GM12864 (cell line): ENCODE measurements at places on chromosomes 6 and 20.

DNA sequence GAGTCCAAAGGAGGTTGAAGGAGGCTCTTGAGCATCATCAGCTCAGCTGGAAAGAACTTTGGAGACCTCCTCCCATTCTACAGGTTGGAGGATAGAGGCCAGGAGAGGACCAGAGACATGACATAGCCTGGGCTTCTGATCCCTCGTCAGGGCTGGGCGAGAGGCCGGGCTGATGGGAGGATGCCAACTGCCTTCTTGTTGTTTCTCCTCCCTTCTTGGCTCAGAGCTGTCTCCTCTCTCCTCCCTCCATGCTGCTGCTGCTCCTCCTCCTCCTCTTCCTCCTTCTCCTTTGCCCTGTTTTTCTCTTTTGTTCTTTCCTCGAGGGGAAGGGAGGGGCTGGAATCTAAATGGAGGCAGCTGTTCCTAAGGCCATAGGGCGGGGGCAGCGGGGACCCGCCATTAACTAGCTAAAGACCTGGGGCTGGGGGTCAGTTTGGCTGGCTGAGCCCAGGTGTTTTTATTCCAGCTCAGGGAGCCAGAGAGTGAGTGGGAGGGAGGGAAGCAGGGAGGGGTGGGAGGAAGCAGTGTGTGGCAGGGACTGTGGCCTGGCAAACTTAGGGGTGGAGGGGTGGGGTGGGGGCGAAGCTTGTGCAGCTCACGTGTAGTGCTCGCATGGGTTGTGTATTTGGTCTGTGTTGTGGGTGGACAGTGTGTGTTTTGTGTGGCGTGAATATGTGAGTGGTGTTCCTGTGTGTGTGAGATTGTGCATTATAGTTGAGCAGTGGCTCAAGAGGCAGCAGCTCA lies 84.8 kb downstream of the CD40 start:
- no peak for DNase-seq

DNA sequence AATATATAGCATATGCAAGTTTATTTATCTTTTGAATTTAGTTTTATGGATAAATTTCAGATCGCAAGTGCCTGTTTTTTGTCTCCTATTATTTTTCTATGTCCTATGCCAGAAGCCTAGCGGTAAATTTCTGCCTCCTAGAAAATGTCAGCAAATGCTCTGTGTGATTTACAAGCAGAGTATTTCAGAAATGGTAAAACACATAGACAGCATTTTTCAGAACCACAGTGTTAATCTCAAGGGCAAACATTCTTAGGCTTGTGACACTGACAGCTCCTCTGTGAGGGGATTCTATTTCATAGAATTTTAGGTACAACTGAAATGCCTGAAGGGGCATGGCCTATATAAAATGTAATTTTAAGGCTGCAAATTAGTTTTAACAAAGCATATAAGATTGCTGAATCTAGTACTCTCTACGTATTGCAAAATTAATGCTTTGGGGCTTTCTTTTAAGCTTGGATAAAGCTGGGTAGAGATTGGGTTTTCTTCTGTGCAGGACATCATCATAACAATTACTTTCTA lies 89.9 kb upstream of the PTCHD4 start:
- no peak for DNase-seq

GRCh38 chr6:31479151-31479932 lies 18.6 kb upstream of the MICB start:
- no peak for DNase-seq

DNA sequence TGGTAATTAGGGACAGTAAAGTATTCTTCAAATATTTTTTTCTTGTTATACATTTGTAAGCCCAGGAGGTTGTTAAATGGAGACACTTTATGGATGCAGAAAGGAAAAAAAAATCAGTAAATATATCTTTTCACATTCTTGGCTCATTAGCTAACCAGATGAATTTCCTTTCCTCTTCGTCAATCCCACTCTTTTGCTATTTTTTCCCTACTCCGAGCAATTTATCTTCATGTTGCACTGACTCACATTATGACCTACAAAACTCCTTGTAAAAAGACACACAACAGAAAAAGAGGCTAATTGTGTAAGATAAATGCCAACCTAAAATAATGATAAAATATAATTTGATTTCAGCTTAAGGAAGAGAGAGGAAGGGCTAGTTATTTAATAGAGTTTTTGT lies 472.9 kb upstream of the ZNF337 start:
- no peak for DNase-seq

DNA sequence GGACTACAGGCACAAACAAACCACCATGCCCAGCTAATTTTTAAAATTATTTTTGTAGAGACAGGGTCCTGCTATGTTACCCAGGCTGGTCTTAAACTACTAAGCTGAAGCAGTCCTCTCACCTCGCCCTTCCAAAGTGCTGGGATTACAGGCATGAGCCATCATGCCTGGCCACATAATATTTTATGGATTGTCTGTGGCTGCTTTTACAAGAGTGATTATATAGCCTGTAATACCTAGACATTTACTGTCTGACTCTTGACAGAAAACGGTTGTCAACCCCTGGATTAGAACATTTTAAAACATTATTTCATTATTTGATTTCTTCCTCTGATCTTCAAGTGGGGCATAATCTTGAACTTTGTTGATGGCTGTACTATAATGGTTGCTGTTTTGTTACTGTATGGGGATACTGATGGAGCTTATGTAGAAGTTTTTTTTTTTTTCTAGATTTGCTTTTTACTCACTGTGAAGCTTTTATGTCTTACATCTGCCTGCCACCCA lies 14.3 kb downstream of the PARD6B start:
- no peak for DNase-seq

- no peak for DNase-seq
Observed at GRCh38 chr6:101001012-101001411, 119.9 kb upstream of the ASCC3 start.

DNA sequence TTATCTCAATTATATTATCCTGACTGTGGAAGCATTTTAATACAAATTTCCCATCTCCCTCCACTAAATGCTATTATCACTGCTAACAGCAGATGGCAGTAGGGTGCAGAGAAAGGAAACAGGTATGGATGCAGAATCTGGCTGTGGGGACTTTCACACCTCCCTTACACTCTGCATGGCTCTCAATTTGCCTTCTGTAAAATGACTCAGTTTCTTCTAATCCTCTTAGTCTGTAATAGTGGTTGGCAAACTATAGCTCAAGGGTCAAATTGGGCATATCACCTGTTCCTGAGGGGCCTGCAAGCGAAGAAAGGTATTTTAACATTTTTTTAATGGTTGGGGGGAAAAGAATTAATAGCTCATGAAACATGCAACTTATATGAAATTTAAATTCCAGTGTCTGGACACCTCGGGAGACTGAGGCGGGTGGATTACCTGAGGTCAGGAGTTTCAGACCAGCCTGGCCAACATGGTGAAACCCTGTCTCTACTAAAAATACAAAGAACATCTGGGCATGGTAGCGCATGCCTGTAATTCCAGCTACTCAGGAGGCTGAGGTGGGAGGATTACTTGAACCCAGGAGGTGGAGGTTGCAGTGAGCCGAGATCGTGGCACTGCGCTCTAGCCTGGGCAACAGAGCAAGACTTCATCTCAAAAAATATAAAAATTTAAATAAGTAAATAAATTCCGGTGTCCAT lies 83.5 kb downstream of the ZMYND8 start:
- DNase-seq: peak; percentile 33

GRCh38 chr20:47585087-47585747 lies 83.5 kb downstream of the NCOA3 start:
- no peak for DNase-seq

DNA sequence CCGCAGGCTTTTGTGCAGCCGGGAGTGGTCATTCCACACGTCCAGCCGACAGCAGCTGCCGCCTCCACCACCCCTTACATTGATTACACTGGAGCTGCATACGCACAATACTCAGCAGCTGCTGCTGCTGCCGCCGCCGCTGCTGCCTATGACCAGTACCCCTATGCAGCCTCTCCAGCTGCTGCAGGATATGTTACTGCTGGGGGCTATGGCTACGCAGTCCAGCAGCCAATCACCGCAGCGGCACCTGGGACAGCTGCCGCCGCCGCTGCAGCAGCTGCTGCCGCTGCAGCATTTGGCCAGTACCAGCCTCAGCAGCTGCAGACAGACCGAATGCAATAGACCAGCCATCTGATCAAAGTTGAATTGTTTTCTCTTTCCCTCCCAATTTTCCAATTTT lies 10.6 kb downstream of the RBM24 start:
- no peak for DNase-seq

GRCh38 chr6:126447367-126447766 lies 107.5 kb downstream of the CENPW start:
- DNase-seq: no peak

GRCh38 chr20:12372557-12372956 lies 454.9 kb downstream of the BTBD3 start:
- DNase-seq: no peak

GRCh38 chr6:111771629-111772028 lies 101.6 kb downstream of the FYN start:
- no peak for DNase-seq

DNA sequence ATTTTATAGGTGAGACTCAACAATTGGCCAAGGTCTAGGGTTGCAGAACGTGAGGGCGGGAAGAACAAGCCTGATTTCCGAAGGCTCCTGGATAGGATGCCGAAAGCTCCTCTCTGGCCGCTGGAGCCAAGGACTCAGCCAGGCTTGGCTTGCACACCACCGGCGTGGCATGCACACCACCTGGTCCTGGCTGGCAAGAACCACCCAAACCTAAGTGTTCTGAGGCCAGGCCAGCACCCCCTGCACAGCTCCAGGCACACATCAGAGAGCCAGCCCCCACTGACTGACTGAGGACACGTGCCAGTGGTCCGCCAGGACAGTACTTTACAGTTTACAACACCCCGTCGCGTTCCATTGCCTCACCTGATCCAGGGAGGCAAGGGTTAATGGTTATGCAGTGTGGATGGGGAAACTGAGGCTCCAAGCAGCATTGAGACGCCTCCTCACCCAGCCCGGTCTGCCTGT lies 414 bp downstream of the TGM2 start:
- DNase-seq: no peak

- no peak for DNase-seq
Observed at GRCh38 chr6:8652710-8653109, 217.4 kb upstream of the SLC35B3 start.

DNA sequence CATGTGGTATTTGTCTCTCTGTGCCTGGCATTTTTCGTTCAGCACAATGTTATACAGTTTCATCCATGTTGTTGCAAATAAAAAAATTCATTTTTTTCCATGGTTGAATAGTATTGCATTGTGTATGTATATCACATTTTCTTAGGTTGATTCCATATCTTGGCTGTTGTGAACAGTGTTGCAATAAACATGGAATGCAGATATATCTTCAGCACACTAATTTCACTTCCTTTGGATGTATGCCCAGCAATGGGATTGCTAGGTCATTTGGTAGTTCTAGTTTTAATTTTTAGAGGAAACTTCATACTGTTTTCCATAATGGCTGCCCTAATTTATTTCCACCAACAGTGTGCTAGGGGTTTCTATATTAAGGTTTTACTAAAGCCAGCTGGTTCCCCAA lies 52.6 kb downstream of the GFRAL start:
- no peak for DNase-seq

DNA sequence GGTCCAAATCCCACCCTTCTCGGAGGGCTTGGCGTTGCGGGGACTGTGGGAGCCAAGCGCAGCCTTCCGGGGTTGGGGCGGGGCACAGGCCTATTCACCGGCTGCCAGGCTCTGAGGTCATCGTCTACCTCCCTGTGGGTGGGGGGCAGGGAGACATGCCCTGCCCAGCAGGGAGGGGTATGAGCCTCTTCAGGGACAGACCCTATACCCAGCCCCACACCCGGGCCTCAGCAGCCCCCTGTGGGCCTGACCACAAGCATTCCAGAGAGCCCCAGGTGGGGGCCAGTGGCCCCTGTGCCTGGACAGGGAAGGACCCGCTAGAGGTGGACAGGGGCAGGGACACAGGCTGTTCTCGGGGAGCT lies 11.6 kb downstream of the LAMA5 start:
- no peak for DNase-seq

- no peak for DNase-seq
Observed at GRCh38 chr20:52060794-52061714, 130.5 kb downstream of the ZFP64 start.

- DNase-seq: no peak
Observed at GRCh38 chr6:51934098-51934497, 153.3 kb downstream of the PKHD1 start.

DNA sequence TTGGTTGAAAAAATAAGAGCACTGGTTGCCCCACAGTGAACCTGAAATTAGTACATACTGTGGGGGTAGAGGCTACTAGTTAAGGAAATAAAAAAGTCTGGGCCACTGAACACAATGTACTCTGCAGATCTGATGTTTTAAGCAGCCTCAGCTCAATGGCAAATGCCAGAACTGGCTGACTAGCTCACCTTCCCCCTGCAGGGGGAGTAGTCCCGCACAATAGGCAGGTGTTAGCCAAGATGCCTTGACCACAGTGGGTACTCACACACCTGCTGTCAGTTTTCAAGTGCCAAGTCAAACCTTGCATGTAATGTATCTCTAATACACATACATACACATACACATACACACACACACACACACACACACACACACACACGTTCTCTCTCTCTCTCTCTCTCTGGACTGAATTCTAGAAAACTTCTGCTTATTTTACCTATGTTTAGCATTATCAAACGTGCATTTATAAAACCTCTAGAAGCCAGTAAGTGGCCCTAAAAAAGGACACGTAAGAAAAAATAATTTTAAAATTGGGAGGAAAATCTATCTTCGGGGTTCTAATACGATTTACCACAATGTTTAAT lies 36.1 kb downstream of the GMDS start:
- no peak for DNase-seq

GRCh38 chr20:40427026-40427425 lies 262.0 kb downstream of the MAFB start:
- no peak for DNase-seq

GRCh38 chr6:19925533-19925932 lies 88.4 kb downstream of the ID4 start:
- DNase-seq: no peak
